Neural progenitor cell (in vitro differentiated cells): ENCODE measurements at places on chromosomes 3 and 15. TPM values are rescaled to one million over a fixed set of nuclear protein-coding genes. Genes with fewer than 3 reads are reported as not detected.
A peak's percentile ranks its signal among the peaks of the same experiment; 100 is the strongest.

TWF2 gene
- total RNA-seq, result 21.9 and 44.9 TPM in 2 replicates

CYP19A1 gene
- total RNA-seq, result not detected in 2 replicates

RABL3 gene
- 10.3 and 25.0 TPM in 2 replicates for total RNA-seq

NR1I2 gene
- 0.22 and 0.69 TPM in 2 replicates for total RNA-seq

RLBP1 gene
- total RNA-seq, result 1.3 and 2.6 TPM in 2 replicates

GOLGA8T gene
- total RNA-seq, result not detected in 2 replicates

C2CD4A gene
- total RNA-seq, result not detected in 2 replicates

CYP11A1 gene
- total RNA-seq, result 0.99 and 1.1 TPM in 2 replicates

DNA sequence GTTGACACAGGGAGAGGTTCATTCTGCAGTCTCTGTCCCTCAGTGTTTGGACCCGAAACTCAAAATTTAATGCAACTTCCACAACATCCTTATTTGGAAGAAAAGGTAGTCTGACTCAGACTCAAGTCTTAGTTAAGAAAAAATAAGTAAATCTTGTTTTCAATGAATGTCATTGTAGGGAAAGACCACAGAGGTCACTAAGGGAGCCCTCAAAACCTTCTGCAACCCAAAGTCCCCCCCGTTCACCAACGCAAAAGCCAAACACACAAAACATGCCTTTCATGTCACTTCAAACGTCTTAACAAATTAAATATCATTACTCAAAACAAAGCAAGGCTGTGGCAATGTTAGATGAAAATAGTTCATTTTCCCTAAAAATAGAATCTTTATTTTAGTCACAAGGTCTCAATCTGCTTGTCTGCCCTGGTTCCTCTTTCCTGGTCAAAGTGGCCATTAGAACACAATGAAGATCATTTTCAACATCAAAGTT, 20.9 kb upstream of the SSUH2 start:
- H3K27me3 ChIP-seq, result peaks cover 4% of the 10 kb centered on the region
- no peak overlapping the region for H3K4me3 ChIP-seq
- no peak overlapping the region for H3K27ac ChIP-seq

DNA sequence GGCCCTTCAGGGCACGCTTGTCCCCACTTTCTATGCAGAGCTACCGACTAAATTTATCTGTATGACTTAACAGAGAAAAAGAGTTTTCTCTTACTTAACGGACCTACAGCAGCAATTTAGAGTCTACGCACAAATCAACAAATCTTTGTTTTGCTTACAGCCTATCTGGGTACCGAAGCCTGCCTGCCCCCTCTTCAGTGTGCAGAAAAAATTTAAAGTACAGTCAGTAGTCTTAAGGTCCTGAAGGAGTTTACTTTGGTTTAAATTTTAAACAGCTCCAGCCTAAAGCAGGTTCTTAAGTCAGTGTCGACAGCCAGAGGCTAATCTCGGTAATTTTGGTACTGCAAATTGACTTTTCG, 570 bp downstream of the SACM1L start:
- H3K27me3 ChIP-seq, result no peaks in the 10 kb centered on the region
- no peak for DNase-seq
- peak overlapping the region; percentile 90 for H3K27ac ChIP-seq
- peak overlapping the region; percentile 90 for H3K4me3 ChIP-seq
- H3K4me1 ChIP-seq, result peaks cover 10% of the 10 kb centered on the region
- no peaks in the 10 kb centered on the region for H3K36me3 ChIP-seq

GRCh38 chr3:125168711-125169393, 43.7 kb downstream of the SLC12A8 start:
- H3K27ac ChIP-seq, result no peak overlapping the region
- H3K4me3 ChIP-seq, result no peak overlapping the region
- H3K4me1 ChIP-seq, result no peaks in the 10 kb centered on the region
- no peaks in the 10 kb centered on the region for H3K27me3 ChIP-seq
- H3K36me3 ChIP-seq, result no peaks in the 10 kb centered on the region

- H3K4me3 ChIP-seq, result no peak overlapping the region
- no peaks in the 10 kb centered on the region for H3K36me3 ChIP-seq
- DNase-seq, result no peak
- H3K27ac ChIP-seq, result no peak overlapping the region
- H3K4me1 ChIP-seq, result no peaks in the 10 kb centered on the region
- H3K27me3 ChIP-seq, result no peaks in the 10 kb centered on the region
Observed at GRCh38 chr3:11555211-11555782, 88.4 kb downstream of the VGLL4 start.

GRCh38 chr3:101725194-101725889, 928 bp downstream of the CEP97 start:
- DNase-seq, result peak; percentile 61
- no peaks in the 10 kb centered on the region for H3K27me3 ChIP-seq
- peaks cover 11% of the 10 kb centered on the region for H3K36me3 ChIP-seq
- peak overlapping the region; percentile 87 for H3K4me3 ChIP-seq
- no peak overlapping the region for H3K27ac ChIP-seq

- no peak for DNase-seq
- no peak overlapping the region for H3K27ac ChIP-seq
- H3K27me3 ChIP-seq, result no peaks in the 10 kb centered on the region
- H3K36me3 ChIP-seq, result no peaks in the 10 kb centered on the region
- no peaks in the 10 kb centered on the region for H3K4me1 ChIP-seq
Observed at GRCh38 chr3:69819282-69819681, 80.0 kb downstream of the MITF start.

DNA sequence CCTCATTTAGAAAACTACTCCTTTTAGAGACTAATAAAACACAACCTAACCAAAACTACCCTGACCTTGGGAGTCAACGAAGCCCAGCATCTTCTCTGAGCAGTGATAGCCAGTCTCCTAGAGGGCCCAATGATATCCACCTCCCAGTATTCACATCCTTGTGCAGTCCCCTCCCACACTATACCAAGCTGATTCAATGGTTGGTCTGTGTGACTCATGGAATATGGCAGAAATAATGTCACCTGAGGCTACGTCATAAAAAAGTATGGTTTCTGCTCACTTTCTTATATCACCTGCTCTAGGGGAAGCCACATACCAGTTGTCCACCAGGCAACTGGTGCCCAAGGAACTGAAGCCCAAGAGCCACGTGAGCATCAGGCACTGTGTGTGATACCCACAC, 21.4 kb upstream of the USF3 start:
- H3K27ac ChIP-seq, result no peak overlapping the region
- no peak for DNase-seq
- no peaks in the 10 kb centered on the region for H3K27me3 ChIP-seq
- H3K4me3 ChIP-seq, result no peak overlapping the region
- H3K4me1 ChIP-seq, result no peaks in the 10 kb centered on the region

GRCh38 chr3:137084586-137084985, 126.8 kb downstream of the IL20RB start:
- DNase-seq, result no peak
- no peaks in the 10 kb centered on the region for H3K27me3 ChIP-seq
- H3K4me3 ChIP-seq, result no peak overlapping the region

- H3K4me1 ChIP-seq, result peaks cover 14% of the 10 kb centered on the region
- H3K27ac ChIP-seq, result no peak overlapping the region
- DNase-seq, result no peak
- H3K36me3 ChIP-seq, result no peaks in the 10 kb centered on the region
- peaks cover 100% of the 10 kb centered on the region for H3K27me3 ChIP-seq
Observed at GRCh38 chr15:89366656-89367393, 32.2 kb upstream of the POLG start.

GRCh38 chr15:52879904-52880303, 89.8 kb upstream of the ONECUT1 start:
- no peak overlapping the region for H3K27ac ChIP-seq
- H3K27me3 ChIP-seq, result no peaks in the 10 kb centered on the region
- DNase-seq, result no peak
- no peak overlapping the region for H3K4me3 ChIP-seq

DNA sequence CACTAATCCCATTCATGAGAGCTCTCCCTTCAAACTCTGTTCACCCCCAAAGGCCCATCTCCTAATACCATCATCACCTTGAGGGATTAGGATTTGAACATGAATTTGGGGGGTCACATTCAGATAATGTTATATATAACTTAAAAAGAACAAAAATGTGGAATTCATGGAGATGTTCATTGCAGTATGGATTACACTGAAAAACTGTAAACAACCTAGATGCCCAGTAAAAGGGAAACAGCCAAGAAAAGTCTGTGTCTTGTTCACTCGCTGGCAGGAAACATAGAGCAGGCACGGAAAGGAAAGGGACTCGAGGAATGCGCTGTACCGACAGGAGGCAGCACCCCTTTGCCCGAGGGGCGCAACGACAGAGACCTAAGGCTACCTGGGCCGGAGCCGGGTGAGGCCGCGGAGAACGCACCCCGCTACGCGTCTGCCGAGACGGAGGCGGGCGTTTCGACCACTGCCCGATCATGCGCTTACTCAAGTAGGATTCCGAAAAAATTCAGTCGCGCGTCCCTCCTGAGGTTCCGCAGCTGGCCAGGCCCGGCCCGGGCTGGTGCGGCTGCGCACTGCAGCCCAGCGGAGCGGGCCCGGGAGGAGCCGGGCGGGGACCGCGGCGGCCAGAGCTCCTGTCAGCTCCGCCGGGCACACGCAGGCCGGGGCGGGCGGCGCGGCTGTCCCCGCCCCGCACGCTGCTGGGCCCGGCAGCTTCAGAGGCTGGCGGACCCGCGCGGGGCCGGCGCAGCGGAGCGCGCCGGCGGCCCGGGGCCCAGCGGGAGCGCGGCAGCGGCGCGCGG, 862 bp upstream of the MAN2A2 start:
- H3K4me3 ChIP-seq, result peak overlapping the region; percentile 86
- H3K36me3 ChIP-seq, result no peaks in the 10 kb centered on the region
- peak; percentile 91 for DNase-seq
- peaks cover 33% of the 10 kb centered on the region for H3K27me3 ChIP-seq

GRCh38 chr15:96273317-96274086, 57.0 kb upstream of the NR2F2 start:
- DNase-seq, result no peak
- H3K36me3 ChIP-seq, result no peaks in the 10 kb centered on the region
- no peaks in the 10 kb centered on the region for H3K27me3 ChIP-seq
- no peaks in the 10 kb centered on the region for H3K4me1 ChIP-seq
- H3K4me3 ChIP-seq, result no peak overlapping the region
- no peak overlapping the region for H3K27ac ChIP-seq

DNA sequence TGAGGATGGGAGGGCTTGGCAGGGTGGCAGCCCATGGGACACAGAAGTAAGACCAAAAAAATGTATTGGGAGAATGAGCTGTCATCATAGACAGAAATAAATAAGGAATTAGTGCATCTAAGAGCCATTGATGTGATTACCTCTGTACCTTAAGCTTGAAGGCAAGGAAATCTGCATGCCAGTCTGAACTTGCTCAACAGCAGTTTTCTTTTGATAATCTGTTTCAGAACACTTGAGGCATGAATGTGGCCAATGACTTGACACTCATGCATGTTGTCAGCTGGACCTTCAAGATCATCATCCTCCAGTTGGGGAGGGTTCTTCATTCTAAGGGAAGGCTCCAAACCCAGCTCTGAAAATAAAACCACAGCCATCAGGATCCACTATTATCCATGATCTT, 148.5 kb downstream of the DCLK3 start:
- no peak overlapping the region for H3K27ac ChIP-seq
- no peaks in the 10 kb centered on the region for H3K36me3 ChIP-seq
- no peak for DNase-seq
- H3K4me1 ChIP-seq, result no peaks in the 10 kb centered on the region
- no peak overlapping the region for H3K4me3 ChIP-seq

- no peak overlapping the region for H3K27ac ChIP-seq
- no peaks in the 10 kb centered on the region for H3K36me3 ChIP-seq
- no peaks in the 10 kb centered on the region for H3K27me3 ChIP-seq
- peaks cover 5% of the 10 kb centered on the region for H3K4me1 ChIP-seq
- no peak overlapping the region for H3K4me3 ChIP-seq
Observed at GRCh38 chr15:88636050-88636449, 2.8 kb upstream of the ISG20 start.

- peaks cover 15% of the 10 kb centered on the region for H3K36me3 ChIP-seq
- no peak overlapping the region for H3K4me3 ChIP-seq
- H3K27ac ChIP-seq, result no peak overlapping the region
- H3K27me3 ChIP-seq, result no peaks in the 10 kb centered on the region
Observed at GRCh38 chr3:151142929-151143328, 57.5 kb downstream of the MED12L start.

DNA sequence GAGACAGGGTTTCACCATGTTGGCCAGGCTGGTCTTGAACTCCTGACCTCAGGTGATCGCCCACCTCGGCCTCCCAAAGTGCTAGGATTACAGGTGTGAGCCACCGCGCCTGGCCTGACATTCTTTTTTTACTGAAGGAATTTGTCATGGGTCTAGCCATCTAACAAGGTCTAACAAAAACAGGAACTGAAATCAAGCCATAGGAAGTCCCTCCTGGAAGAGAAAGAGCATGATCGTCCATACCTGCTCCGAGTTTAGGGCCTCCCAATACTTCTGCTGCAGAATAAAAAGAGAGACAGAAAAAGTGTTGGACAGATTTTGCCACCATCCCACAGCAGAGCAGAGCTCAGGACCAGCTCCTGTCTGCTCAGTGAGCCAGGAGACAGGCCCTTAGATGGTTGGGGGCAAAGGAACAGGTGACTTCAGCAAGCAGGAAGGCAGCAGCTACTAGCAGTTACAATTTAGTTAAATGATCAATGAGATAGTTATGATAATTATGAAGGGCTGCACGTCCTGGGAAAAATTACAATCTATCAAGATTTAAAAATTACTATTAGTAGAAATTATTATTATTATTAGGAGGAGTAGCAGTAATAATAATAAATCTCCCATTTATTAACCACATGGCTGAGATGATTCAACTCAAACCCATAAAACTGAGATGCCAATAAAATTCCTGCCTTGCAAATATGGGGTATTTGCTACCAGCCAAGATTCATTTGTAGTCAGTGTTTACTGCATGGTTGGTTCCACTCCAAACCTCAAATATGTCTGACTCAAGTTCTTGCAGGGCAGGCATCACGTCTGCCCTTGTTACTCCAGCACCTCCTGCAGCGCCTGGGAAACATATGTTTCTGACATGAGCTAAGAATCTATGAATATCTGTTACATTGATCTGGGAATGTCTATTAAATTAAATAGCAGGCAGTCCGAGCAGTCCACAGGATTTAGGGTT, 40.1 kb downstream of the TMEM44 start:
- no peak overlapping the region for H3K27ac ChIP-seq
- no peaks in the 10 kb centered on the region for H3K27me3 ChIP-seq
- no peak overlapping the region for H3K4me3 ChIP-seq
- no peaks in the 10 kb centered on the region for H3K36me3 ChIP-seq

DNA sequence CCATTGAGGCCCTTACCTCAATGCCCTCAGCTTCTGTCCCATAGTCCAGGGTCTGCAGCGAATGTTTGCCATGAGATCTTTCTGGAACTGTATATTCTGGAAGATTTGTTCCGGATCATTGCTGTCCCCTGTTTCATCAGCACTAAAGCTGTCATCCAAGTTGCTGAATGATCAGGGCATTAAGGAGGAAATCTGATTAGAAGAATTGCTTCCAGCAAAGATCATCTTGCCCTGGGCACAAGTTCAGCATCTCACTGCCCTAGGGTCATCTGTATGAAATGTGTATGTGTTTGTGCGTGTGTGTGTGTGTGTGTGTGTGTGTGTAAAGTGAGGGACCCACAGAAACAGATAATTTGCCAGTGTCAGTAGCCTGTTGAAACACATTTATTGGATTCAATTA, 1.4 kb downstream of the TMC3 start:
- H3K27me3 ChIP-seq, result no peaks in the 10 kb centered on the region
- no peak overlapping the region for H3K27ac ChIP-seq
- no peaks in the 10 kb centered on the region for H3K36me3 ChIP-seq
- no peak overlapping the region for H3K4me3 ChIP-seq

- no peak for DNase-seq
- no peaks in the 10 kb centered on the region for H3K27me3 ChIP-seq
- H3K4me3 ChIP-seq, result no peak overlapping the region
- H3K4me1 ChIP-seq, result no peaks in the 10 kb centered on the region
- no peaks in the 10 kb centered on the region for H3K36me3 ChIP-seq
Observed at GRCh38 chr3:4730719-4731118, 237.6 kb downstream of the ITPR1 start.
